Activated CD4-positive, alpha-beta T cell treated with anti-CD3 and anti-CD28 coated beads, Interleukin-2, amount 10 ng/mL, durations not matched to agents 24 days and 14 days (primary cell): ENCODE measurements at places on chromosomes 4 and X. TPM values are rescaled to one million over a fixed set of nuclear protein-coding genes. Genes with fewer than 3 reads are reported as not detected.

The CD99L2 gene
- 8.1 and 10.9 TPM in 2 replicates for total RNA-seq

The VCX3A gene
- total RNA-seq = not detected in 2 replicates

DNA sequence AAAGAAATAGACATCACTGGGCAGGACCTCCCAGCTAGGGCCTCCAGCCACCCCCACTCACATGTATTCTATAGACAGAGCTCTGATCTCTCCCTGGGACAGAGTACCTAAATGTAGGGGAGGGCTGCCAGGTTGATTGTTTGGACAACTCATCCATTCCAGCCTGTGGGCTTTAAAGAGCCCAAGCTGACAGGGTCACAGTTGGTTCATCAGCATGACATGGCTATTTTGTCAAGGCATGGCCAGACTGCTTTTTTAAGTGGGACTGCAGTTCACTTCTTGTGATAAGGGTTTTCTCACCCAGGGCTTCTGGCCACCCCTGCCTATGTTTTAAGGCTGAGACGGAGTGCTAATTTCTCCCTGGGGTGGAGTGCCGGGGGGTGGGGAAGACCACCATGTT lies 63.3 kb downstream of the KLHL4 start:
- H3K27ac ChIP-seq = no peak overlapping the region
- no peak overlapping the region for H3K4me3 ChIP-seq

DNA sequence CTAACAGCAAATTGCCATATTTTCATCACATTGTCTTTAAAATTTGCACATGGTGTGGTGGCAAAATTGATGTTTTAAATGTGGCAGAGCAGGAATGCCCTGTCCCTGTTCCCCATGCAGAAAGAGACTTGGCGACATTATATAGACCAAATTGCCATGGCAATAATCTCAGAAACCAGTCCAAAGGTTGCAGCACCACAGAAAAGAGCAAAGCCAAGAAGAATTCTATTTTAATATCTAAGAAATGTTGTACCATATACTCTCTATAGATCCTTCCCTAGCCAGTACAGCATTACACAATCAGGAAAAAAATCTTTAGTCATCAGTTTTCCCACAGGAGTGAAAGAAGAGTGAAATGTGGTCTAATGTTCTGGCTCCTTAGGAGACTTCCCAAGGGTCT lies 80.0 kb downstream of the UGT2B28 start:
- DNase-seq = no peak
- no peak overlapping the region for H3K27ac ChIP-seq
- H3K4me3 ChIP-seq = no peak overlapping the region
- H3K36me3 ChIP-seq = no peaks in the 10 kb centered on the region

DNA sequence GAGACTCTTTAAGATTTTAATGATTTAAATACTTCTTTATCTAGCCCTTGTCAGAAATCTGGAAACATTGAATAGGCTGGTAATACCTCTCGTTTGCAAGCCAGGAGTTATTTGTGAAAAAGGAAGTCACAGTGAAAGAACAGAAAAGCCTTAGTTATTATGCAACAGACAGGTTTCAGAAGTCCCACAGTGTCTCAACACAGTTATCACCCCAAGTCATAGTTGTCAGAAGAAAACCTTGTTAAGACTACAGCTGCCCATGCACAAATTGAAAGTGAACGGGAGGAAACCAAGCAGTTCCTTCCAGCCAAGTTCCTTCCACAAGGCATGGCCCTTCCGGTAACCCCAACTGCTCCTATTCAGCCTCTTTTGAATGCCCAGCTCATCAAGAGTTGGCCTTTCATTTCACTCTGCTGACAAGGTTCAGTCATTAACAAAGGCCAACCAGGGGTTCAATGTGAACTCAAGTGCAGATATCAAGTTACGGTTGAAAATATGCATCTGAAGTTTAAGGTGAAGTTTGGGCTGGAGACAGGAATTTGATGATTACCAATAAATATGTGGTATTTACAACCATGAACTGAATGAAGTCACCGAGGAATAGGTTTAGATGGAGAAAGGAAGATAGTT lies 15.6 kb downstream of the ALPK1 start:
- DNase-seq = no peak
- no peak overlapping the region for H3K27ac ChIP-seq
- H3K36me3 ChIP-seq = peaks cover 25% of the 10 kb centered on the region

- peak; percentile 54 for DNase-seq
- peak overlapping the region; percentile 99 for H3K4me3 ChIP-seq
- peak overlapping the region; percentile 90 for H3K27ac ChIP-seq
- H3K36me3 ChIP-seq = peaks cover 10% of the 10 kb centered on the region
Measured at GRCh38 chrX:155216940-155217440, 730 bp downstream of the VBP1 start.

- H3K4me3 ChIP-seq = no peak overlapping the region
- no peaks in the 10 kb centered on the region for H3K36me3 ChIP-seq
- peaks cover 3% of the 10 kb centered on the region for H3K27me3 ChIP-seq
- H3K4me1 ChIP-seq = no peaks in the 10 kb centered on the region
Measured at GRCh38 chrX:130575831-130576389, 174.1 kb downstream of the RBMX2 start.

GRCh38 chr4:38563707-38564495 lies 100.1 kb upstream of the KLF3 start:
- H3K27me3 ChIP-seq = peaks cover 43% of the 10 kb centered on the region
- DNase-seq = no peak
- no peaks in the 10 kb centered on the region for H3K36me3 ChIP-seq
- peaks cover 11% of the 10 kb centered on the region for H3K4me1 ChIP-seq

- no peak overlapping the region for H3K27ac ChIP-seq
- peaks cover 9% of the 10 kb centered on the region for H3K27me3 ChIP-seq
- DNase-seq = no peak
- no peaks in the 10 kb centered on the region for H3K36me3 ChIP-seq
- H3K4me1 ChIP-seq = peaks cover 39% of the 10 kb centered on the region
- no peak overlapping the region for H3K4me3 ChIP-seq
Measured at GRCh38 chr4:38859501-38859900, 2.9 kb upstream of the TLR6 start.

DNA sequence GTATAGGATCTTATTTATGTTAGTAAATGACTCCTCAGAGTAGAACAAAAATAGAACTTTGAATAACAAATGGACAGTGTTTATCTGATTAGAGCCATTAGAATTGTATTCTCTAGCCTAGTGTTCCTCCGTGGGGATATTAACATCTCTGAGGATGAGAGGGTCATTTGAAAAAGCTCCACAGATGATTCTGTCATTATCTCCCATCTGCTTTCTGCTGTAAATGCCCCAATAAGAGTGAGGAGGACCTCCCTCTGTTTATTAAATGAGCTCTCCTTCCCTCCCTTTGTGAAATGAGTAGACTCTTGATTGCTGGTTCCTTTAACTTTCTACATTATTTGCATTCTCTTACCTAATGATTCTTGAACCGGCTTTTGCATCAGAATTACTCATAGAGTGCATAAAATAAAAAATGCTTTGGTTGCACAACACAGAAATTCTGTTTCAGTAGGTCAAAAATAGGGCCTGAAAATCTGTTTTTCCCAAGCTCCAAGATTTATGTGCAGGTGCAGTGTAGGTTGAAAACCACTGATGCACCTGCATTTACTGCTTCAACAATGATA lies 18.0 kb downstream of the GC start:
- no peak overlapping the region for H3K27ac ChIP-seq
- no peaks in the 10 kb centered on the region for H3K36me3 ChIP-seq
- no peaks in the 10 kb centered on the region for H3K4me1 ChIP-seq
- no peak overlapping the region for H3K4me3 ChIP-seq
- H3K27me3 ChIP-seq = no peaks in the 10 kb centered on the region
- DNase-seq = no peak

- peaks cover 84% of the 10 kb centered on the region for H3K36me3 ChIP-seq
- H3K4me3 ChIP-seq = peak overlapping the region; percentile 74
- H3K27ac ChIP-seq = peak overlapping the region; percentile 94
Measured at GRCh38 chr4:10100734-10101216, 15.8 kb downstream of the WDR1 start.
